Chondrocyte (in vitro differentiated cells): ENCODE measurements at places on chromosomes 12 and 14. TPM values are rescaled to one million over a fixed set of nuclear protein-coding genes. Genes with fewer than 3 reads are reported as not detected.

Gene TPPP2
- total RNA-seq, result not detected in 3 replicates

Gene ZNF410
- total RNA-seq, result 34.8 to 40.1 TPM (median 39.7 TPM) in 3 replicates

GRCh38 chr14:68509188-68509983, 283.5 kb downstream of the ZFP36L1 start:
- no peaks in the 10 kb centered on the region for H3K36me3 ChIP-seq
- H3K4me3 ChIP-seq, result no peak overlapping the region
- H3K4me1 ChIP-seq, result peaks cover 46% of the 10 kb centered on the region
- H3K27me3 ChIP-seq, result no peaks in the 10 kb centered on the region

- no peak for DNase-seq
- H3K27ac ChIP-seq, result peak overlapping the region; percentile 74
- no peaks in the 10 kb centered on the region for H3K36me3 ChIP-seq
- H3K4me1 ChIP-seq, result peaks cover 22% of the 10 kb centered on the region
- H3K27me3 ChIP-seq, result no peaks in the 10 kb centered on the region
- H3K4me3 ChIP-seq, result no peak overlapping the region
Observed at GRCh38 chr12:96501908-96502307, 12.5 kb downstream of the CFAP54 start.

DNA sequence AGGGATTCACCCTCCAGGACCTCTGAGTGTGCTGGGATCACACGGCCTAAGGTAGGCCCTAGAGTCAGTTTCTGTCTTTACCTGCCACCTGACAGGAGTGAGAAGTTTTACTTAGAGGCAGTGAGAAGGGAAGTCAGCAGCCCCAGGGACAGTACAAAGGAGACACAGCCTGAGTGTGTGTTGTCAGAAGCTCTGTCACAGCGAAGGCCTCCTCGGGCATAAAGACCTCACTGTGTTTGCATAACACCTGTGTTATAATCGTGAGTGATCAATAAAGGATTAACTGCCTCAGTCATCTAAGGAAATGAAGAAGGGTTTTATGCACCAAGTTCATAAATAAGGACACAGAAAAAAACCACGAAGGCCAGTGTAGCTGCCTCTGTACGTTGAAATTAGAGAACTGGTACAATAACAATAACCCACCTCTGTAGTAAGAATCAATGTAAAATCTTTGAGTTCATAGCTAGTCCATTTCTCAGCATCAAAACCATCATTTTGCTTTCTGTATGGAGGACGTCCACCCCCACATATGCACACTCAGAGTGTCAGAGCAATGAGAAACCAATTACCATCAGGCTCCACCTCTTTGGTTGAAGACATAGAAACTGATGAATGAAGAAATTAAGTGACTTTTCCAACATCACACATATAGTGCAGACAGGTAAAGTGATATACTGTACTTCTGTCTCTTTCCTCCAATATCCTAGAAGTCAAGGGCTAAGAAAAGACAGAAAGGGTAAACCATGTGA, 159.3 kb downstream of the DAD1 start:
- DNase-seq, result no peak
- no peaks in the 10 kb centered on the region for H3K36me3 ChIP-seq
- H3K27ac ChIP-seq, result no peak overlapping the region

DNA sequence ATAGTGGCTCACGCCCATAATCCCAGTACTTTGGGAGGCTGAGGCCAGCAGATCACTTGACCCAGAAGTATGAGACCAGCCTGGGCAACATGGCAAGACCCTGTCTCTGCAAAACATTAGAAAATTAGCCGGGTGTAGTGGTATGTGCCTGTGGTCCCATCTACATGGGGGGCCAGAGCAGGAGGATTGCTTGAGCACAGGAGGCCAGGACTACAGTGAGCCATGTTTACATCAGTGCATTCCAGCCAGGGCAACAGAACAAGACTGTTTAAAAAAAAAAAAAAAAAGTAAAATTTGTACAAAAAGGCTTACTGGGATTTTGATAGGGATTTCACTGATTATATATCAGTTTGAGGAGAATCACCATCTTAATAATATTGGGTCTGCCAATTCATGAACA, 7.8 kb downstream of the HCFC2 start:
- peaks cover 14% of the 10 kb centered on the region for H3K36me3 ChIP-seq
- no peaks in the 10 kb centered on the region for H3K27me3 ChIP-seq
- H3K4me3 ChIP-seq, result no peak overlapping the region
- H3K4me1 ChIP-seq, result peaks cover 6% of the 10 kb centered on the region
